ENCODE measurements at places on chromosomes 4 and X.

- no peak for DNase-seq
These were observed 75.6 kb downstream of the EFHC2 start for GRCh38 chrX:44267861-44268260.

GRCh38 chrX:56618323-56618722 lies 54.9 kb downstream of the UBQLN2 start:
- DNase-seq, result no peak

GRCh38 chr4:10117359-10118047 lies 904 bp upstream of the WDR1 start:
- no peak for DNase-seq

DNA sequence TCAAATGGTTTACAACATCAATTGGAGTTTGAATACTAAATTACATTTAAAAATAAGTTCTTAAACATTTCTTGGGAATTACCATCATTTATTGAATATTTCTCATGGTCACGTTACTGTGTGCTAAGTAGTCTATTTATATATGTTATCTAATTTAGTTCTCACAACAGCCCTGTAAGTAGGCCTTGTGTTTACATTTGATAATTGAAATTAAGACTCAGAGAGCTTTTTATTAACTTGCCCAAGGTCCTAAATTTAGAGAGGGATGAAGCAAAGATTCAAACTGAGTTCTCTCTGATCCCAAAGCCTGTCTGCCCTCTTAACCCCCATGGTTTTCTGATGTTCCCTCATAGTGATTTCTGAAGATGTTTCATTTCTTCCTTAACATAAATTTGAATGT lies 103.7 kb downstream of the CEP135 start:
- DNase-seq, result no peak

Measured in stimulated activated CD8-positive, alpha-beta memory T cell treated with anti-CD3 and anti-CD28 coated beads, Interleukin-15, amount 100 ng/mL, for 1 hour (primary cell).